ENCODE measurements at places on chromosomes 13 and 19.

GRCh38 chr19:14809272-14810057 is 25.5 kb downstream of the OR7A5 start:
- no peak for DNase-seq

DNA sequence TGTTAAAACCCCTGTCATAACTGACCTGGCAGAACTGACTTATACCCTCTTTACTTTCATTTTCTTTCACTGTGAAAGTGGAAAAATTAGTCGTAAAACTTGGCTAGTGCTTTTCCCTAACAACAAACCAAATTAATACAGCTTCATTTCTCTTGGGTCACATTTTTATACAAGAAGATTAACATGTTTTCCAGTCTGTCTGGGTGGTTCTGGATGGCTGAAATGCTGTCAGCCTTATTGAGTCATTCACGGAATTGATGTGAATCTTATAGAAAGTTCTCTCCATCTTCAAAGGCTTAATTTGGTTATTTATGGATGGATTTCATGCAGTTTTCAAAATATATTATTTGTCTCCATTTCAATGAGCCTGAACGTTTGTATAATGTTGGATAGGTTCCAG is 440.0 kb downstream of the KCTD12 start:
- DNase-seq: no peak

DNA sequence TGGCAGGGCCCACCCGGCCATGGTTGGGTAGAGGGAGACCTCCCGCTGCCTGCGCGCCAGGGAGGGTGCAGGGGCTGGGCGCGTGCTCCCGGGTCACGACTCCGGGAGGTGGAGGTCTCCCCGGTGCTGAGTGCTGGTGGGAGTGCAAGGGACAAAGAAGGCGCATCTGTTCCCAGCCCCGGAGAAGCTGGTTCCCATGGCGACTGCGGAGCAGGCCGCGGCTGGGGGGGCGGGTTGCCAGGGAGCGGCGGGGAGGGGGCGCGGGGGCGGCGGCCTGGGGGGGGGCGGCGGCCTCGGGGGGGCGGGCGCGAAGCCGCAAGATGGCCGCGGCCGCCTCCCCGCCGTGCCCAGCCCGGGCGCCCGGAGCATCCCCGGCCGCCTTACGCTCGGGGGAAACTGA is 1.2 kb downstream of the CBARP start:
- no peak for DNase-seq

- peak; percentile 17 for DNase-seq
Measured at GRCh38 chr13:50353651-50354415, 338.6 kb downstream of the KCNRG start.

DNA sequence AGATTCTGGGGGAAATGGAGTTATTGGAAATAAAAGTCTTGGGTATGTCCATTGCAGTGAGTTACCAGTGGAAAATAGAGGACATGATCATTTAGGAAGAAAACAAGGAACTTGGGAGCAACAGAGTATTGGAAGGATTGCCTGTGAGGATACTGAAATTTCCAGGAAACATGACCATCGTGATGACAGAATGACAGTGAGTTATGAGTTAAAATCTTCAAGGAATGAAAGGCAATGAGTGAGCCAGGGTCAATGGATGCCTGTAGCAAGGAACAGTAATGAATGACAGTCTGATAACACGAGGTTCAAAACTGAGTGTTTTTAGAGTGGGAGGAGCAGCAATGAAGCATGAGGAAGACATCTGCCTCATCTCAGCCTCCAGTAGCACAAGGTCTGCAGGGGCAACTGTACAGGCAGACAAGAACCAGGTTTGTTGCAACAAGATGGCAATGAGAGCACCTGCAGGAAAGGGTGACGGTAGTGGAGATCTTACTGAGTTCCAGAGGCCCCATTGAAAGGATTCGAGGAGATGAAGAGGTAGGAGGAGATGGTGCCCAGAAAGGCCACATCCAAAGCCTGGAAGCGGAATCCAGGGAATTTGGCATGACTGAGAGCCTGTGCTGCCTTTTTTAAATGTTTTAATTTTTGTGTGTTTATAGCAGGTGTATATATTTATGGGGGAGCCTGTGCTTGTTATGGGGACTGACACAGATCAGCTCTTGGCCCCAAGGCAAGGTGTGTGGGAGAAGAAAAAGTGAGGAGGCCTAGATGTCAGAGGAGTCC is 43.9 kb downstream of the N4BP2L1 start:
- no peak for DNase-seq

DNA sequence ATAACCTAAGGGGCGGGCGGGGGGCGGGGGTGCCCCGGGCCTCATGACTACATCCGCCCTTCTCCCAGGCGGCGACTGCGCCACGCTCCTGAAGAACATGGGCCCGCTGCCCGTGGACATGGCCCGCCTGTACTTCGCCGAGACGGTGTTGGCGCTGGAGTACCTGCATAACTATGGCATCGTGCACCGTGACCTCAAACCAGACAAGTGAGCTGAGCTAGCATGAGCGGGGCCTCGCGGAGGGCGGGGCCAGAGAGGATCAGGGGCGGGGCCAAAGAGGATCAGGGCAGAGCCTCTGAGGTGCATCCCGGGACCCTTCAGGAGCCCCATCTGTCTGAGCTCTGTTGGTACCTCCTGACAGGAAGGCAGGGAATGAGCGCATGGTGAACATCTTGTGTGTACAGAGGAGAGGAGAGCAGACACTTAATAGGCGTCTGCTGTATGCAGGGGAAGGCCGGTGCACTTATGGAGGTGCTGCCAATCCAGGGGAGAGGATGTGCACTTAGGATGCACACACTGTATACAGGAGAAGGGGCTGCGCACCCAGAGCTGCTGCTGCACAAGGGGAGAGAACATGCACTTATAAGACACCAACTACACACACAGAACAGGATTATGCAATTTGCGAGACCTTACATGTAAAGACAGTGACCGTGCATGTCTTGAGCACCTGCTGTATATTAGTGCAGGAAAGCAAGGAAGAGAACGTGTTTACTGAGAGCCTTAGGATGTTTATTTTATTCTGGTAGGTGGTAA is 20.9 kb upstream of the PIK3R2 start:
- no peak for DNase-seq

DNA sequence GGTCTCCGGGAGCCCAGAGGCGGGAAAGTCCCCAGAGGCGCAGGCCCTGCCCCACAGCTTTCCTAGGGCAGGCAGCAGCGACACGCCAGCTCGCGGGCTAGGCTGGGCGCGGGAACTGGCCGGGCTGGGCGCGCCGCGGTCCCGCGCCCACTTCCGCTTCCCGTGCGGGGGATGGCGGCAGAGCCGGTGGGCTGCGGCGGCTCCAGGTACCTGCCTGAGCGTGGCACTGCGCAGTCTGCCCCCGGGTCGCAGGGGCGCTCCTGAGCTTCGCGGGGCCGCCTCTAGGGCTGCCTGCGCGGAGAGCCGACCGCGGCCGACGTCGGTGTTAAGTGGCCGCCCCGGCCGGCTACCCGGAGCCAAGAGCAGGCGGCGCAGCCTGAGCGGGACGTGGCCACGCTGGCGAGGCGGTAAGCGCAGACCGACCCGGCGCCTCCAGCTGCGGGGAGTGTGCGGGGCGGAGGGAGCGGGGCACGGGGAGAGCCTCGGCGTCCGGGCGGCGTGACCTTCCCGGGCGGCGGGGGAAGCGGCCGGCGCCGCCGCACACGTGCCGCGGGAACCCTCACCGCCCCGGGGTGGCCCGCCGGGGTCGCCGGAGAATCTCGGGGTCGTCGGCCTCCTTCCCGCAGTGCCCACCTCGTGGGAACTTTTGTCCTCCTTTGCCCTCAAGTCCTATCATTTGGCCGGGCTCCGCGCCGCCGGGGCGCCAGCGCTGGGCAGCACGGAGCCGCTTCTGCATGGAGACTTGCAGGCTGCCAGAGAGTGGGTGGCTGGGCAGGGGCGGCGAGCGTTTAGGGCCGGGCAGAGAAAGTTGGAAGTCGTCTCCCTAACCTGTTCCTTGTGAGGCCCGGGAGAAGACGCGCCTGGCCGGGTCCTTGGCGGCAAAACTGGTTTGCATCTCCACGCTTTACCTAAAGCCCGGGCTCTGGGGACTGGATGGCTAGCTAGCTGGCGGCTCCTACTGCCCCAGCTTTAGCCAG is 31.4 kb upstream of the MPHOSPH8 start:
- DNase-seq: no peak

- no peak for DNase-seq
Measured at GRCh38 chr13:77853703-77854102, 64.9 kb downstream of the EDNRB start.

GRCh38 chr13:33744589-33745369 is 73.2 kb upstream of the RFC3 start:
- DNase-seq: no peak

DNA sequence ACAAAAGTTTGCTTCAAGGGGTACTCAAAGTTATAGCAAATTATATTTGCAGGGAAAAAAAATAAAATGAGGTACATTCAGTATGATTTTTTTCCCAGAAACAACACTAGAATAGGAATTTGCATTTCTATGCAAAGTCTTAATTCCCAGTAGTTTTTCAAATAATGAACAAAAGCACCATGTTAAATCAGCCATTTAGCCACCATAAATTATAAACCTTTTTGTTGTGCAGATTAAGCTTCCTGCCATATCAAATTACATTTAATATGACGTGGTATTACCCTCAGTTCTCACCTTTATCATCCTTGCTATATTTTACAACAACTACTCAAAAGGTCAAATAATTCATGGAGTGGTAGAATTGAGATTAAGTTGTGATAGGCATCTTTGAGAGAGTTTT is 136.6 kb upstream of the FRY start:
- DNase-seq: no peak

DNA sequence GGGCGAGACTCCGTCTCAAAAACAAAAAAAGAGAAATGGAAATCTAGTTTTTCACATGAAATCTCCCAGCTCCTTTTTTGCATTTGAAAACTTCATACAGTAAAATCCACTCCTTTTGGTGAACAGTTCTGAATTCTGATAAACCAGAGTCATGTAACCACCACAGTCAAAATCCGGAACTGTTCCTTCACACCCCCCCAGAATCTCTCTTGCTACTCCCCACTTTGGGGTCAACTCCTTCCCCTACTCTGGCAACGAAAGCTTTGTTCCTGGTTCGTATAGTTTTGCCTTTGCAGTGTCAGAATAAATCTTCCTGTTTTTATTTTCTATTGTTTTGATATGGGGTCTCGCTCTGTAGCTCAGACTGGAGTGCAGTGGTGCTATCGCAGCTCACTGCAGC is 23.7 kb downstream of the RCN3 start:
- DNase-seq: no peak

GRCh38 chr19:16657384-16657783 is 2.6 kb downstream of the SMIM7 start:
- DNase-seq: no peak

DNA sequence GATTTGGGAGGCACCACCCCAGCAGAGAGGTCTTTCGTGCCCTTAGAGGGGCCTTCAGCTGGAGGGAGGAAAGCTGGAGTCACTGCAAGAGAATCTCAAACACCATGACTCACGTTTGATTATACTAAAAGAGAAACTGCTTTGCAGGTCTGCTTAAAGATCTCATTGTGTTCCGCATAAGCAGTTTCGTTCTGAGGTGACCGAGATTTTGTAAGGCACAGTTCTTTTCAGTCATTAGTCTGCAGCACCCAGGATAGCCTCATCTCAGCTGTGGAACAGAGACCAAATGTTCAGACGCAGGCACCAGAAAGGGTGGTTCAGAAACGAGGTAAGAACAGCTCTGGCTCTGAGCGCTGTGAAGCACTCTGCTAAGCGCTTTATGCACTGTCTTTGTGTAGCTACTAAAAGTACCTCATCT is 71.2 kb upstream of the GTF3A start:
- DNase-seq: no peak

DNA sequence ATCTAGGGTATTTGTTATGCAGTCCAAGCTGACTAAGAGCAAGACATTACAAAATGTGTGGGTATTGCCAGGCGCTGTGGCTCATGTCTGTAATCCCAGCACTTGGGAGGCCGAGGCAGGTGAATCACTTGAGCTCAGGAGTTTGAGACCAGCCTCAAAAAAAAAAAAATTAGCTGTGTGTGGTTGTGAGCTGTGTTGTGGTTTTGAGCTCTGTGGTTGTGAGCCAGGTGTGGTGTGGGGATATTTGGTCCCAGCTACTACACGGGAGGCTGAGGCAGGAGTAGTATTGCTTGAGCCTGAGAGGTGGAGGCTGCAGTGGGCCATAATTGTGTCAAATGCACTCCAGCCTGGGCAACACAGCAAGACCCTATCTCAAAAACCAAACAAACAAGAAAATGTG is 5.6 kb upstream of the KEAP1 start:
- DNase-seq: no peak

DNA sequence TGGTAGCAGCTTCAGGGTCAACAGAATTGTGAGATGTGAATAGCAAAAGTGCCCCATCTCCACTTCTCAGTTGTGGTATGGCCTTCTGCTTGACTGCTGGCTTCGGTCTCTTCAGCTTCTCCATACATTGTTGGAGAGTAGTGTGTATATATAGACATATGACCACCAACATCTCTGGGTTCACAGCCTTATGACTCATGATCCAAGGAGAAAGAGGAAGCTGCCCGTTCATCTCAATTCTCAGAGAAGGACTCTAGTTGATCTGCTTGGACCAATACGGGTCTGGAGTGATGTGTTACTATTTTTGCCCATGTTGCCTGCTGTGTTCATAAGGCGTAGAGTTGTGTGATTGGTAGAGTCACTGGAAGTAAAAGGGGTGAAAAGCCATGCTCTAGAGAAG is 3.6 kb upstream of the COMMD6 start:
- DNase-seq: peak; percentile 80

- peak; percentile 64 for DNase-seq
Measured at GRCh38 chr13:110116072-110116487, 190.9 kb downstream of the COL4A1 start.

DNA sequence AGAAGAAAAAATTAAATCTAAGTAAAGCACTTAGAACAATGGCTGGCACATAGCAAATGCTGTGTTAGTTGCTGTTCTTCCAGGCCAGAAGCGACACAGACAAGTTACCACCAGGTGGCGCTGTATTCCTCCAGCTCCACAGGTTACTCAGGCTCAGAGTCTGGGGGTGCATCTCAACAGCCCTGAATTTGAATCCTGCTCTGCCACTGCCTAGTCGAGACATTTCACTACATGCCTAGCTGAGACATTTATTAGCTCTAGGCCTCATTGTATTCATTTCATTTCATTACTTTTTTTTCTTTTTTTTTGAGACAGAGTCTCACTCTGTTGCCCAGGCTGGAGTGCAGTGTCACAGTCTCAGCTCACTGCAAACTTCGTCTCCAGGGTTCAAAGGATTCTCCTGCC is 16.4 kb upstream of the CYP2B6 start:
- DNase-seq: peak; percentile 62

- DNase-seq: no peak
Measured at GRCh38 chr19:7145494-7145893, 76.0 kb downstream of the ZNF557 start.

Measured in CD14-positive monocyte (primary cell).